Epithelial cell of proximal tubule (primary cell): ENCODE measurements at places on chromosomes 2 and 18. TPM values are rescaled to one million over a fixed set of nuclear protein-coding genes. Genes with fewer than 3 reads are reported as not detected.

OBSL1 gene
- total RNA-seq, result 38.8 and 87.0 TPM in 2 replicates

- DNase-seq, result no peak
These were observed 391.0 kb downstream of the SOX11 start for GRCh38 chr2:6083136-6083535.

- no peak for DNase-seq
These were observed 80.0 kb downstream of the ETAA1 start for GRCh38 chr2:67476809-67477790.

DNA sequence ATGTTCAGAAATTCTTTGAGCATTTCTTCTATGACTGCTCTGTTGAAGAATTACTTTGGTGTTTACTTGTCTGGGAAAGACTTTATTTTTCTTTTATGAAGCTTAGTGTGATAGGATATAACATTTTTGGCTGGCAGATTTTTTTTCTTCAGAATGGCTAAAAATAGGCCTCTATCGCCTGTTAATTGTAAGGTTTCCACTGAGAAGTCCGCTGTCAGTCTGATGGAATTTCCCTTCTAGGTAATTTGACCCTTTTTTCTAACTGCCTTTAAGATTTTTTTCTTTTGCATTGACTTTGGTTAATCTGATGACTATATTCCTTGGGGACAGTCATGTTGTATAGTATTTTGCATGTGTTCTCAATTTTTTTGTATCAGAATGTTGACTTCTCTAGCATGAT lies 590.7 kb downstream of the ADCYAP1 start:
- no peak for DNase-seq
